ENCODE measurements at places on chromosomes 3 and 15.

DNA sequence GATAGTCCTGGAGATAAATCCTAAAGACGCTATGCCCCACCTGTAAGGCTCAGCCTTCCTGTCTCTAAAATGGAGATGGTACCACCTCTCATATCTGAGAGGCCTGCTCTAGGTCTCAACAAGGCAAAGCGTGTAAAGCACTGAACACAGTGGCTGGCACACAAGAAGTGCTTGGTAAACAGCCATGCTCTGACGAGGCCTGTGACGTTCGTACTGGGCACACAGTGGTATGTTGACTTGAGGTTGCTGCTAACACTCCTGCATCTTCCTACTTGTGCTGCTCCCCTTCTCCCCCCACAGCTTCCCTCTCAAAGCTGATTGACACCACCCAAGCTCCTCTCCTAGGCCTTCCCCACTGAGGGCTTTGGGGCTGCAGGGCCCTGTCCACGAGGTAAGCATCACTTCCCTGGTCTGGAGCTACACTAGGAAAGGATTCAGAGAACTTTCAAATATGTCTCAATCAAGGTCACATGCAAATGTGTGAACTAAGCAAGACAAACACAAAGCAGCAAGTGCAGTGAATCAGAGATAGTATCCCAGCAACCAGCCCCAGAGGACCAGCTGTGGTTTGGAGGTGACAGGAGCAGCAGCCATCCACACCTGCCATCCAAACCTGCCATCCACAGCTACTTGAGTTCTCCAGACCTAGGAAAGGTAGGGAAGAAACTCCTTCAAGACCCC, 177.5 kb downstream of the STT3B start:
- no peaks in the 10 kb centered on the region for H3K27me3 ChIP-seq
- H3K27ac ChIP-seq = no peak overlapping the region
- H3K36me3 ChIP-seq = no peaks in the 10 kb centered on the region
- H3K4me3 ChIP-seq = no peak overlapping the region

DNA sequence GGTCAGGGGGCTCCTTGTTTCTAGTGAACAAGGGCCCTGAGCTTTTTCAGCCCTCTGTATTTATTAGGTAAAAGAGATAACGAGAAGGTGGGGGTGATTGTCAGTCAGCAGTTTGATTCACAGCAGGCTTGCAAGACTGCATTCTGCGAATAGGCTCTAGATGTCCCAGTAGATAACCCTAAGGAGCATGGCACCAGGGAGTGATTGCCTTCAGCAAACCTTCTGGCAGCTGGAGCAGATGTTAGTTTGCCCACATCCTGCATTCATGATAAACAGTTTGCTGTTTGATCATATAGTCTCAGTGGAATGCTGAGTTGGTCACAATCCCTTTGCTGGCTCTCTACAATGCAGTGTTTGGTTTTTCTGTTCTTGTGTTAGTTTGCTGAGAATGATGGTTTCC, 161.3 kb upstream of the GADL1 start:
- H3K36me3 ChIP-seq = no peaks in the 10 kb centered on the region
- H3K27ac ChIP-seq = no peak overlapping the region
- DNase-seq = no peak
- no peaks in the 10 kb centered on the region for H3K27me3 ChIP-seq

DNA sequence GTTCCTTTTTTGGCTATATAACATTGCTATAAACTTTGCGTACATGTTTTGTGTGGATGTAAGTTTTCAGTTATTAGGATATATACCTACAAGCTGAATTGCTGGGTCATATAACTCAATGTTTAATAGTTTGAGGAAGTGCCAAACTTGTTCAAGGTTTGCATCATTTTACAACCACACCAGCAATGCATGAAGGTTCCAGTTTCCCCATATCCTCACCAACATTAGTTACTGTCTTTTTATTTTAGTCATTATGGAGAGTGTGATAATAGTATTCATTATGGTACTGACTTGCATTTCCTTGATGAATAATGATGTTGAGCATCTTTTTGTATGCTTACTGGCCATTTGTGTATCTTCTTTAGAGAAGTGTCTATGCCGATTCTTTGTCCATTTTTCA, 112.3 kb downstream of the NR1I2 start:
- peaks cover 5% of the 10 kb centered on the region for H3K4me1 ChIP-seq
- H3K36me3 ChIP-seq = peaks cover 5% of the 10 kb centered on the region
- H3K27me3 ChIP-seq = no peaks in the 10 kb centered on the region
- H3K4me3 ChIP-seq = no peak overlapping the region
- no peak overlapping the region for H3K27ac ChIP-seq

GRCh38 chr3:48503401-48504050, 448 bp downstream of the SHISA5 start:
- H3K4me1 ChIP-seq = peaks cover 35% of the 10 kb centered on the region
- H3K4me3 ChIP-seq = peak overlapping the region; percentile 85
- no peaks in the 10 kb centered on the region for H3K27me3 ChIP-seq
- peak overlapping the region; percentile 99 for H3K27ac ChIP-seq
- H3K36me3 ChIP-seq = peaks cover 2% of the 10 kb centered on the region

- H3K27ac ChIP-seq = peak overlapping the region; percentile 35
- H3K4me3 ChIP-seq = peak overlapping the region; percentile 6
- peaks cover 8% of the 10 kb centered on the region for H3K36me3 ChIP-seq
- H3K27me3 ChIP-seq = no peaks in the 10 kb centered on the region
These were observed 3.2 kb downstream of the AEN start for GRCh38 chr15:88624156-88624970.

DNA sequence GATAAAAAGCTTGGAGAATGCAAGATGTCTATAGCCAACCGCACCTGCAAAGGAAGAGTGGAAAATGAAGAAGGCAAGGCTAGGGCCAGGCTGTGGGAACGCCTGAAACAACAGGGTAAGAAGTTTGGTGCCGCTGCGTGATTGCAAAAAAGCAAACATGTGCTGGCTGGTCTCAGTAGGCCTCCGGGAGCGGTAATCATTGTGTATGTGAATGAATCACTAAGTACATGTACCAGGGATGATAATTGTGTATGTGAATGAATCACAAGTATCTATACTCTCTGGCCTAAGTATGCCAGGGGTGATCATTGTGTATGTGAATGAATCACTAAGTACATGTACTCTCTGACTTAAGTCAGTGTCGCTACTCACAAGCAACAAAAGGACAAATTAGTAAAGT, 40.3 kb upstream of the PARL start:
- no peak overlapping the region for H3K27ac ChIP-seq
- no peak for DNase-seq
- H3K4me3 ChIP-seq = no peak overlapping the region
- peaks cover 98% of the 10 kb centered on the region for H3K36me3 ChIP-seq

DNA sequence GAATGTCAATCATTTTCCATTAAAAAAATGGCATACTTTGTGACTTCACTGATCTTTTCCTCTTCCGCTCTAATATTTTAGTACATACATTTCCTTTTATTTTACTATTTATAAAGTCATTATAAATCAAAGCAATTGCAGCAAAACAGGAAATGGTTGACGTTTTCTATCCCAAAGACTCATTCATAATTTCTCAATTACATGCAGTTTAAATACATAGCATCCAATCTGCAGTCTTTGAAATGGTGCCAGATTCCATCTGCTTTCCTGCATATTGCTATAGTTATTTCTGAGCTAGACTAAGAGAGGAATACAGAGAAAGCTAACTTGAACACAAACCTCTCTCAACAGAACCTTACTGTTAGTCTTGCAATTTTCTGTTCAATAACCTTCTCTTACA, 179.8 kb downstream of the ZPLD1 start:
- H3K27me3 ChIP-seq = no peaks in the 10 kb centered on the region
- no peaks in the 10 kb centered on the region for H3K36me3 ChIP-seq
- H3K4me1 ChIP-seq = no peaks in the 10 kb centered on the region
- no peak overlapping the region for H3K4me3 ChIP-seq
- no peak overlapping the region for H3K27ac ChIP-seq

DNA sequence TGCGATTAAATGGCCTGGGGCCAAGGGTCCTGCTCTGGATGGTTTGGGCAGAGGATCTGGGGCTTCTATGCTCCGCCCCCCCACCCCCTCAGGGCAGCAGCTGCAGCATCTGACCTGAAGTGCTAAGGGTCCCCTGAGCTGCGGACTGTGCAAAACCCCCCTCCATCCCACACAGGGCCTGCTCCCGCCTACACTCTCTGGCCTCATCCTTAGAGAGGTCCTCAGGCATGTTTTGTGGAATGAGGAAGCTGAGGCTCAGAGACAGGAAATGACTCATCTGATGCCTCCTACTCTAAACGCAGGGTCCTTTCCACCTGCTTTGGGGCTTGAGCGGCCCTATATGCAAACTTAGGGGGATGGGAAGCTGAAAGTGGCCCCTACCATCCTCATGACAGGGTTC, 59.5 kb upstream of the CTSH start:
- H3K27me3 ChIP-seq = peaks cover 2% of the 10 kb centered on the region
- no peaks in the 10 kb centered on the region for H3K36me3 ChIP-seq
- H3K4me3 ChIP-seq = no peak overlapping the region
- no peak overlapping the region for H3K27ac ChIP-seq
- peaks cover 9% of the 10 kb centered on the region for H3K4me1 ChIP-seq

GRCh38 chr3:112463250-112463649, 36.0 kb downstream of the BTLA start:
- no peak for DNase-seq
- no peak overlapping the region for H3K27ac ChIP-seq
- H3K4me1 ChIP-seq = peaks cover 11% of the 10 kb centered on the region
- H3K27me3 ChIP-seq = no peaks in the 10 kb centered on the region

- no peak for DNase-seq
- no peak overlapping the region for H3K4me3 ChIP-seq
- H3K4me1 ChIP-seq = no peaks in the 10 kb centered on the region
- no peak overlapping the region for H3K27ac ChIP-seq
These were observed 15.7 kb upstream of the GXYLT2 start for GRCh38 chr3:72872183-72872582.

DNA sequence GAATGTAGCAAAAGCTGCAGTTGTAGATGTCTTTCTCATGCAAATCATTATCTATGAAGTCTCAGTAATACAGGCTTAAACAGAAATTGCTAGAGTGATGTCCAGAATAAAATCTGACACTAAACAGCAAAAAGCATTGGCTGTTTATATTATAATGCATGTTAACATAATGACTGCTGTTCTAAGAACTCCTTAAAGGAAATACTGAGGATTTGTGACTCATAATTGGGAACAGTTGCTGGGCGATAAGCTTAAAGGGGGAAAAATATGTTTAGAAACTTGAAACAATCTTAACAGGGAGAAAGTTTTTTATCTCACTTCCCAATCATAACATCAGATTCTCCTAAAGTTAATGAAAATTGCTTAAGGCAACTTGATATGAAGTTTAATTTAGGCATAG, 17.5 kb downstream of the TIPARP start:
- no peak overlapping the region for H3K4me3 ChIP-seq
- no peak overlapping the region for H3K27ac ChIP-seq

GRCh38 chr3:99970198-99970597, 144.1 kb downstream of the FILIP1L start:
- no peaks in the 10 kb centered on the region for H3K27me3 ChIP-seq
- DNase-seq = no peak

- H3K27me3 ChIP-seq = no peaks in the 10 kb centered on the region
- H3K4me3 ChIP-seq = no peak overlapping the region
- H3K36me3 ChIP-seq = peaks cover 56% of the 10 kb centered on the region
- no peak for DNase-seq
- no peak overlapping the region for H3K27ac ChIP-seq
These were observed 35.4 kb upstream of the ESYT3 start for GRCh38 chr3:138398791-138399575.

GRCh38 chr3:43043071-43043766, 62.7 kb downstream of the POMGNT2 start:
- DNase-seq = no peak
- no peaks in the 10 kb centered on the region for H3K27me3 ChIP-seq
- peaks cover 7% of the 10 kb centered on the region for H3K36me3 ChIP-seq
- peaks cover 9% of the 10 kb centered on the region for H3K4me1 ChIP-seq
- no peak overlapping the region for H3K27ac ChIP-seq
- no peak overlapping the region for H3K4me3 ChIP-seq

- H3K27me3 ChIP-seq = no peaks in the 10 kb centered on the region
- no peaks in the 10 kb centered on the region for H3K4me1 ChIP-seq
- no peak overlapping the region for H3K4me3 ChIP-seq
- H3K27ac ChIP-seq = no peak overlapping the region
These were observed 84.1 kb upstream of the ANKRD34C start for GRCh38 chr15:79198461-79198860.

GRCh38 chr3:47413751-47414150, 32.9 kb downstream of the PTPN23 start:
- H3K27me3 ChIP-seq = no peaks in the 10 kb centered on the region
- H3K4me1 ChIP-seq = no peaks in the 10 kb centered on the region
- peaks cover 96% of the 10 kb centered on the region for H3K36me3 ChIP-seq
- no peak for DNase-seq
- H3K4me3 ChIP-seq = no peak overlapping the region

DNA sequence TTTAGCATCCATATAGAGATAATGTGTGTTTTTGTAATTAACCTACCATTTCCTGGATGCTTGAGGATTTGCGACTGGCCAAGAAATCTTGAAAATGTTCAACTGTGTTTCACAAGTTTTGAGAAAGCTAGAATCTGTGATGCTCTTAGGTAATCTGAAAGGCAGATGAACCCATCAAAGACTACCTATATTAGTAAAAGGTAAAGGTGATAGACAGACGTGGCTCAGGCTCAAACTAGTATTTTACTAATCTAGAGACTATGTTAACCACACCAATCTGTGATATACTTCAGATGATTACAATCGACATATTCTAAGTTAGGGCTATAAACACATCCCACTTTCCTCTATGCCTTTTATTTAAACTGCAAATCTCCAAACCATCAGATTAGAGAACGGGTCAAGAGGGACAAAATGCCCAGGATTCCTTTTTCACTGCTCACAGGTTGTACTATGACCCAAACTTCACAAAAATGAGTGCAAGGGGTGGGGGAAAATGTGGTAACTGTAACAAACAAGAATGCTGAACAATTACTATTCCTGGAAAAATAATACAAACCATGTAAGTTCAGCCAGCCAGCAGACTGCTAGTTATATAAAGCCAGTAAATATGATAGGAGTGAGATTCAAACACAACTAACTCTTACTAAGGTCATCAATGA, 295.1 kb downstream of the FOXP1 start:
- H3K27ac ChIP-seq = no peak overlapping the region
- no peaks in the 10 kb centered on the region for H3K36me3 ChIP-seq
- no peak overlapping the region for H3K4me3 ChIP-seq
- no peaks in the 10 kb centered on the region for H3K27me3 ChIP-seq

DNA sequence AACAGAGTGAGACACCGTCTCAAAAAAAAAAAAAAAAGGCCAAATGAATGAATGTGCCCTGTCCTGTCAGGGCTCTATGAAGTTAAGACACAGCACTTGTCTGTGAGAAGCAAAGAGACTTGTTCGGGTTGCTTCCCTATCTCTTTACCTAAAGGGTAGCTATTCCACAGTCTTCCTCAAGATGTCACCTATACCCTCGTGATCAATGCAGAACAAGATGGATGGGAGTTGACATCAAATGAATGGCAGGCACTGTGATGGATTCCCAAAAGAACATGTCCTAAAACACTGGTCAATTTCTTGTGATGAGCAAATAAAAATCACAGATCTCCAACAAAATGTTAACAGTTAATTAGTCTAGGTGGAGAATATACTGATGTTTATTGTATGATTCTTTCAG, 9.5 kb downstream of the TADA3 start:
- H3K36me3 ChIP-seq = peaks cover 89% of the 10 kb centered on the region
- DNase-seq = no peak
- no peak overlapping the region for H3K4me3 ChIP-seq
- H3K27ac ChIP-seq = no peak overlapping the region
- H3K27me3 ChIP-seq = no peaks in the 10 kb centered on the region
- H3K4me1 ChIP-seq = peaks cover 3% of the 10 kb centered on the region

Data from tibial artery (tissue), 4 donors.